ENCODE measurements at places on chromosomes 4 and X.

- no peak for DNase-seq
These were observed 783.0 kb upstream of the AADAT start for GRCh38 chr4:170872794-170873193.

- no peak for DNase-seq
These were observed 105.8 kb downstream of the CXCL13 start for GRCh38 chr4:77711469-77711868.

GRCh38 chr4:15479089-15479912, 9.6 kb downstream of the CC2D2A start:
- DNase-seq, result peak; percentile 83

GRCh38 chr4:139153411-139154133, 23.4 kb downstream of the ELF2 start:
- DNase-seq, result peak; percentile 29

DNA sequence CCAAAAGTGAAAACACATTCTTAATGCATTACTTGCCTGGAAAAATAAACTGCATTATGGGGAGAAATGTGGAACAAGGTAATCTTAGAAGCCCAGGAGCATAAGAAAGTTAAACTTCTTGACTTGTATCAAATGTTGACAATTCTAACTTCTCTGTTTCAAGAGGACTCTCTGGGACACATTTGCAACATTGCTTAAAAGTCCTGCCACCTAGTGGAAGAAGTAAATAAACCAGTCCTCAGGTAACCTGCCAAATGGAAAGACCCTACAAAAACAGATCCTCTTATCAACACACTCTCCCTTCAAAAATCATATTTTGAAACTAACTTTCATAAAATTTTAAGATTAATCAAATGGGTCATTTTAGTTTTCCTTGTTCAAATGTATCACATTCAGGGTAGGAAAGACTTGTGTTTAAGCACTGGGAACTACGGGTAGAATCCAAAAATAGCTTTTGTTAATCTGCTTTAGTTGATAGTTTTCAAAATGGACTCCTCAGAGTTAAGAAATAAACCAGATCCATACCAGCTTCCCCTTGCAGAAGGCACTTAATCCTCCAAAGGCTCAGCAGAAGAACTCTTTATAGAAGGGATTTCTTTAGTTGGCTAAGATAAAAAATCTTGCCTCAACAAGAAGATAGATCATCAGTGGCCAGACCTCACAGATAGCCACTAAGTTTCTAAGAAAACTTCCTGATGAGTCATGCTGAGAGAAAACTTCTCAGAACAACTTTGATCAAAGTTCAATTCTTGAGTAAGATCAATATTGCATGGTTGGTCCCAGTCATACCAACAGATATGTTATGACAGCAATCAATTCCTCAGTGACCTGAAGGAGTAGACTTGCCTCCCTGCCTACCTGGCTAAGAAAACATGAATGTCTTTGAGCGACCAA, 141.7 kb downstream of the HHIP start:
- peak; percentile 31 for DNase-seq

DNA sequence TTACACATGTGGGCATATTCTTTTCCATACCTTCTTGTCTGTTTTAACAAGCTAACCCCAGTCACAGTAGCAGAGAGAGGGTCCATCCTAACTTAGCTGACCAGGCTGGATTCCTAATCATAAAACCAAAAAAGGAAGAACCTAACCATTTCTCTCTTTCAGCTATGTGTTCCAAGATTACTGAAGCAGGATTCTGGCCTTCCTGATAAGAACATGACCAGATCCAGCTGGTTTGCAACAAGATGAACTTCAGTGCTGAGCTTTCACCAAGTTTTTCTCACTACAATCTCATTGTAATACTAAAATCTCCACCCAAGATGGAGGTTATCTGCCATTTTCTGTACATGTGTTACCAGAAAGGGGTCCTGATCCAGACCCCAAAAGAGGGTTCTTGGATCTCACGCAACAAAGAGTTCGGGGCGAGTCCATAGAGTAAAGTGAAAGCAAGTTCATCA, 20.4 kb upstream of the UBA6 start:
- DNase-seq, result no peak

- no peak for DNase-seq
These were observed 31.5 kb upstream of the HTRA3 start for GRCh38 chr4:8238036-8238511.

- DNase-seq, result no peak
These were observed 13.8 kb downstream of the CCDC22 start for GRCh38 chrX:49249071-49249470.

DNA sequence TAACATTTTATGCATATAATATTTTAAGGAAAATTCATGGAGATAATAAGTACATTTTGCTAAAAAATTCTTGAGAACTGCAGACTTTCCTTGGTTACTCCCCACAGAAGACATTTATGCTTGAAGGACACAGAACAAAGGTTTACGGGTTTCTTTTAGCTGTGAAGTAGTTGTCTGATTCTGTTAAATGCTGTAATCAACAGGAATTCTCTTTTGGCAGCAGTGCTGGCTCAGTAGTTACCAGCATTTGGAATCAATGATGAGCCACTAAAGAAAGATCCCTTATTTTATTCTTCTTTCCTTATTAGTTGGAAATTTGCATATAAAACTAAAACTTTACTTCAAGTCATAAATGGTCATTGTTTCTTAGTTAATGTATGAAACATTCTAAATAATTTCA, 199.3 kb upstream of the FAT4 start:
- DNase-seq, result peak; percentile 4

GRCh38 chr4:130563185-130563888, 1467.4 kb downstream of the C4orf33 start:
- DNase-seq, result peak; percentile 91

- peak; percentile 30 for DNase-seq
These were observed 6.3 kb upstream of the SGMS2 start for GRCh38 chr4:107818301-107818910.

DNA sequence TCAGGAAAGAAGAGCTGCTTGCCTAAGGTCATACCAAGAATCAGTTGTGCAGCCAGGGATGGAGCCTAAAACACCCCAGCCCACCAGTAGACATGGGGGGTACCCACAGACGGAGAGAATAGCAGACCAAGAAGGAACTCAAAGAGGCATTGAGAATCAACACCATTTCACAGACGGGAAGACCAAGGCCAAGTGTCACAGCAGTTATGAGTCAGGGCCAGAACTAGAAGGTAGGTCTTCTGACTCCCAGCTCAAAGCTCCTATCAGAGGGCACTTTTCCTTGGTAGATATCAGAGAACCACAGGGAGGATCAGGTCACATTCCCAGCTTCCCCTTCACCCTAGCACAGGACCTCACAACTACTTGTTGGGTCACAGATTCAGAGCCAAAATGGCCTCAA, 14.5 kb downstream of the OTUD5 start:
- DNase-seq, result no peak

DNA sequence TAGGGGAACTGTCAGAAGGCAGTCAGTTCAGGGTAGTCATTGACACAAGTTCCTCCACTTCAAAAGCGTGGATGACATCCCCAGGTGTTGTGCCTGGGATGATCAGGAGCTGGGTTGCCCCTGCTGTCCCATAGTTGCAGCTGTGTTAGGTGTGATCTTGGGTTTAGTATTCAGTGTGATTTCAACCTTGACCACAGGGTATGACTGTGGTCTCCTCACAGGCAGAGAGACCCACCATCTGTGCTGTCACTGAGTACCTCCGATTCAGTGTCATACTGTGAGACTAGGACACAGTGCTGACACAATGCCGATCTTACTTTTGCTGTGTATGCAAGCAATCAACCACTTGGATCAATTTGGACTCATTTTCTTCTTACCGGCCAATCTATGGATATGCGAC, 25.2 kb downstream of the FOXR2 start:
- DNase-seq, result no peak

DNA sequence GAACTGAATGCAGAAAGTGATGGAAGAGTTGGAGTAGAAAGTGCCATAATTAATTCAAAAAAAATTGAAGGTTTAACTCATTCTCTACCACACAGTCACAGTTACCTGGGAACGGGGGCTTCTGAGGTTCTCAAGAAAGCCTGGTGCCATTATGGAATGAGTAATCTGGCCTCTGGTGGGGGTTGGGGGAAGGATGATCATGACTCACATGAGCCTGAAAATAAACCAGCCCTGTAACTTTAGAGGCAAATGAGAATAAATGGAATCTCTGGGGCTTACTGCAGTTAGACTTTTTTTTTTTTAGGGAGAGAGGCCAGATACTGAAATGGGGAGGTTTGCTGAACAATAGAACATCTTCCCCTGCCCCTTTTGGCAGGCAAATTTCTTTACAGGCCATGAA, 55.3 kb downstream of the SOD3 start:
- peak; percentile 81 for DNase-seq

GRCh38 chr4:102554482-102554881, 53.3 kb downstream of the NFKB1 start:
- DNase-seq, result no peak

Measured in EL (cell line).